Smooth muscle cell of trachea (primary cell): ENCODE measurements at places on chromosomes 5 and 9. TPM values are rescaled to one million over a fixed set of nuclear protein-coding genes. Genes with fewer than 3 reads are reported as not detected.

Gene CNTFR
- total RNA-seq = 0.44 TPM in 1 of 2 replicates, not detected in the other

Gene SLC25A25
- total RNA-seq = 25.5 and 29.7 TPM in 2 replicates

Gene GABRA1
- not detected in 2 replicates for total RNA-seq

Gene MEIKIN
- total RNA-seq = not detected in 2 replicates

Gene ZNF474
- 0.33 TPM in 1 of 2 replicates, not detected in the other for total RNA-seq
